ENCODE measurements at places on chromosomes 6 and 20.

DNA sequence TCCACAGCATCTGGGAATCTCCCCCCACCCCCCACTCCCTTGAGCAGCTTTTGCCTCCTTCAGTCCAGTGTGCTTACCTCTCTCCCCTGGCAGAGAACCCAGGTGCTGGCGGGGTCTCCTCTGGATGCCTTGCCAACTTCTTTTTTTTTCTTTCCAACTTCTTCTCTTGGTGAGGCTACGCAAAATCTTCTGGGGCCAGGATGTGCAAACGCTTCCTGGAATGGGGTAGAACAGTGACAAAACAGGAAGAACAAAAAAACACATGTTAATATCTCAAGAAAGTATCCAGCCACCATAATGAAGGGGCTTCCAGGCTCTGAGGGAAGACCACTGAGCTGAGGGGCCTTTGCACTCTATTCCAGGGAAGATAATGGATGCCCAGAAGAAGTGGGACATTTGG is 53.9 kb upstream of the DDR1 start:
- no peak for DNase-seq

DNA sequence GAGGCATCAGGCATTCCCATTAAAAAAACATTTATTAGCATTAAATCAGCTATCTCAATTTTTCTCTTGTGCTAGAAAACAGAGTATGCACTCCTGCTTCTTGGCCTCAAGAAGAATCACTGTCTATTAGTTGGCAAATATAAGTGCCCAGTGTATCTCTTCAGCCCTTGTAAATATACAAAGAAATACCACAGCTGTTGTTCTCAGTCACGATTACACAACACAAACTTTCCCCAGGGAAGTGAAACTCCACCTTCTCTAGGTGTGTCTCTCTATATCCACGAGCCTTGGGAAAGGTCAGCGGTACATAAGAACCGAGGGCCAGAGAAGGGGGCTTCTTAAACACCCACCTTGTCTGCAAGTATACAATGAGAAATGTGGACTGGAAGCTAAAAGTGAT is 194.7 kb downstream of the PKHD1 start:
- DNase-seq, result no peak

DNA sequence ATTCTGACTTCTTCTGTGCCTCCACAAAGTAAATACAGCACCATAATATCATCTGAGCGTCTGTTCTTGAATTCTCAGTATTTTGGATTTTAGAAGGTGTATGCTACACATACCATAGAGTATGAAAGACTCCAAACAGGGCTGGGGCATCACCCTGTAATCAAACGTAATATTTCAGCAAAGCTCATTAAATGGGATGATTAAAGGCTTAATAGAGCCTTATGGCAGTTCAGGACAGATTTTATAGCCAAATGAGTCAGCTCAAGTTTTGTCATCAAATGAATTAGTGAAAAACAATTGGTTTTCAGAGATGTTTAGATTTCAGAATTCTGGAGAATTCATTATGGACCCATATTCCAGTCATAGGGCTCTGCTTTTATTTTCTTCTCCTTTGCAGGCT is 68.9 kb downstream of the TULP4 start:
- DNase-seq, result no peak

GRCh38 chr6:44925100-44925739 is 402.9 kb upstream of the RUNX2 start:
- no peak for DNase-seq

DNA sequence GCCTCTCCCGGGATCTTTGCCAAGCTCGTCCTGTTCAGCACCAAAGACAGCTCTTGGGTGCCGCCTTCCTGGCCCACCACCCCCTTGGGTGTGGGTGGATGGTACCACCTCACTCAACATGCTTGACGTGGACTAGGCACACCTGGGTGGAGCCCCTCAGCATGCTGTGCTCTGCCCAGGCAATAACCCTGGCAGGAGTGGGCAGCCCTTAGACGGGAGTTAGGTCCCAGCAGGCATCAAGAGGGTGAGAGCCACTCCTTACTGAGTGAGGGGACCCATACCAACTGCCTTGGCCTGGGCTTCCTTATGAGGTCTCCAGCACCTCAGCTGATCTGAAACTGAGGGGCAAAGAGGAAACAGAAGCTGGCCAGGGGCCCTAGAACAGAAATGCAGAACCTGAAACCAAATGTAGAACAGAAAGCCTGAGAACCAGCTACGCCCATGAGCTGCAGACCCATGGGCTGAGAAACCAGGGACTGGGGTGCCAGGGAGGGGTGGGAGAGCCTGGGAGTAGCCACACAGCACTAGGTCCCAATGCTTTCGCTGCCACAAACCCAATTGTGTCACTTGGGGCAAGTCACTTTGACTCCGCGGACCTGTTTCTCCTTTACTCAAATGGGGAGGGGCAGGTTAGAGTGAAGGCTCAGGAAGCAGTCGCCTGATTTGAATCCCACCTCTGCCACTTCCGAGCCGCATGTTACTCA is 2.0 kb downstream of the FGD2 start:
- DNase-seq, result no peak

DNA sequence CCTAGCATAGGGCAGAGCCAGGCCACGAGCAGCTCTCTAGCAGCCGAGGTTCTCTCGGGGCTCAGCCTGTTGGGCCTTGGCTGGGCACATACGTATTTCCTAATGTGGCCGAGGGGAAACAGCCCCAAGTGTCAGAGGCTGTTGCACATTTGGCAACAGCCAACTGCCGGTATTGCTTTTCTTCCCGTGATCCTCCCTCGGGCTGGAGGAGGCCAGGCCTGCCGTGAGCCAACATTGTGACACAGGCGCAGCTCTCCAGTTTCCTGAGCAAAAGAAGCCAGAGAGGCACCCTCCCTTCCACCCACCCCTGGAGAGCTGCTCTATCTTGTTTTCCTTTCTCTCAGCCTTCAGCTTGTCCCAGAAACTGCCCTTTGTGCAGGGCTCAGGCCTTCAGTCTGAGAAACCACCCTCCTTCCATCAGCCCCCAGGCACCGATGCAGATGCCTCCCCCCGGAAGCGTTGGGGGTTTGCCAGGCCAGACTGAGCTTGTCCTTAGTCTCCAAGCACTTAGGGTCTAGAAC is 5.1 kb upstream of the BPI start:
- DNase-seq, result no peak

DNA sequence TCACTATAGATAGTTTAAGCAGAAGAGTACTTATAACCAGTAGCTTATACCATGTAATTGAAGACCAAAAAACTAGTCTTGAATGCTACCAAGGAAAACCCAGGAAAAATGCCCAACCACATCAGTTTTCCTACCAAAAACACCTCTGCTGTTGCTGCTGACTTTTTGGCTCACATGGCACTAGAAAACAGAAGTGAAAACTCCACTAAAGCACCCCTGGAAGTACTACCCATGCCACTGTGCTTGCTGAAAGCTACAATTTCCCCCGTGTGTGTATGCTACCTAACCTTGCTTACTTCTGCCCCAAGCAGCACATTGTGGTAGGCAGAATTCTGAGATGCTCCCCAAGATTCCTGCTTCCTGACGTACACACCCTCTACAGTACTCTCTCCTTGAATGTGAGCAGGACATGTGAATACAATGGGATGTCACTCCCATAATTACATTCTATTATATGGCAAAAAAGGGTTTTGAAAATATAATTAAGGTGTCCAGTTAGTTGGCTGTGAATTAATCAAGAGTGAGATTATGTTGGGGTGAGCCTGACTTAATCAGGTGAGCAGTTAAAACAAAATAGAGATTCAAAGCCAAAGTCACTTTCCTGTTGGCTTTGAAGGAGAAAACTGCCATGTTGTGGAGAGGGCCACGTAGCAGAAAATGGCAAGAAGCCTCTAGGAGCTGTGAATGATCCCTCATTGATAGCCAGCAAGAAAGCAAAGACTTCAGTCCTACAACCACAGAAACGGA is 209.8 kb upstream of the MARCKS start:
- DNase-seq, result no peak

- DNase-seq, result no peak
Measured at GRCh38 chr20:13922241-13922640, 68.2 kb downstream of the SEL1L2 start.
